ENCODE measurements at places on chromosomes 12 and 14.

GRCh38 chr14:60845523-60845922 is 111.0 kb downstream of the MNAT1 start:
- DNase-seq: no peak

GRCh38 chr12:25557830-25558436 is 4.8 kb upstream of the LMNTD1 start:
- DNase-seq: peak; percentile 23

- DNase-seq: no peak
Observed at GRCh38 chr12:28882444-28882843, 266.6 kb upstream of the FAR2 start.

DNA sequence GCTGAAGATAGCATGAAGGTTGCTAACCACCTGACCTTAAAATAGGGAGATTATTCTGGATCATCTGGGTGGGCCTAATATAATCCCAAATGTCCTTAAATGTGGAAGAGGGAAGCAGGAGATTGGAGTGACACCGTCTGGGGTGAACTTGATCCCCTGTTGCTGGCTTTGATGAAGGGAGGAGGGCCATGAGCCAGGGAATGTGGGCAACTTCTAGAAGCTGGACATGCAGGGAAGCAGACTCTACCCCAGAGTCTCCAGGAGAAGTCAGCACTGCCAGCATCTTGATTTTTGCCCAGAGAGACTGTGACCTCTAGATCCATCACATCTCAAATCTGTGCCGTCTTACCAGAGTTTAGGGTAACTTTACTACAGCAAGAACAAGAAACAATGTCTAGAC is 9.2 kb upstream of the KRT5 start:
- no peak for DNase-seq

DNA sequence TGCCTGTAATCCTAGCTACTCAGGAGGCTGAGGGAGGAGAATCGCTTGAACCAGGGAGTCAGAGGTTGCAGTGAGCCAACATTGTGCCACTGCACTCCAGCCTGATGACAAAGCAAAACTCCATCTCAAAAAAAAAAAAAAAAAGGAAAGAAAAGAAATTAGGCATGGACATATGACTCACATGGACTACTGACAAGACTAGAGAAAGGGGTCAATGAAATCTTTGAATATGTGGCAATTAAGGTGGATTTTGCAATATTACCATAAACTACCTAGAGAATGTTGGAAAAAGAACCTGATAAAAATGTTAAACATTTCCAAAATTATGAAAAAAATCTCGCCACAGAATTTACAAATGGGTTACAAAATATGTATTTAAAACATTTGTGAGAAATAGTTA is 873.6 kb downstream of the C12orf50 start:
- no peak for DNase-seq
